Neural crest cell (in vitro differentiated cells): ENCODE measurements at places on chromosomes 16 and 17. TPM values are rescaled to one million over a fixed set of nuclear protein-coding genes. Genes with fewer than 3 reads are reported as not detected.

GRCh38 chr17:34354637-34355036, 1.6 kb upstream of the CCL13 start:
- no peak for DNase-seq

Gene TBC1D3L
- 26.7 and 26.9 TPM in 2 replicates for total RNA-seq

- no peak for DNase-seq
Observed at GRCh38 chr17:76883744-76884525, 15.7 kb downstream of the MGAT5B start.

Gene HAP1
- total RNA-seq: 1.5 and 1.6 TPM in 2 replicates

Gene TNFSF12
- 4.1 and 5.4 TPM in 2 replicates for total RNA-seq

Gene GAS7
- total RNA-seq: 72.7 and 84.8 TPM in 2 replicates

DNA sequence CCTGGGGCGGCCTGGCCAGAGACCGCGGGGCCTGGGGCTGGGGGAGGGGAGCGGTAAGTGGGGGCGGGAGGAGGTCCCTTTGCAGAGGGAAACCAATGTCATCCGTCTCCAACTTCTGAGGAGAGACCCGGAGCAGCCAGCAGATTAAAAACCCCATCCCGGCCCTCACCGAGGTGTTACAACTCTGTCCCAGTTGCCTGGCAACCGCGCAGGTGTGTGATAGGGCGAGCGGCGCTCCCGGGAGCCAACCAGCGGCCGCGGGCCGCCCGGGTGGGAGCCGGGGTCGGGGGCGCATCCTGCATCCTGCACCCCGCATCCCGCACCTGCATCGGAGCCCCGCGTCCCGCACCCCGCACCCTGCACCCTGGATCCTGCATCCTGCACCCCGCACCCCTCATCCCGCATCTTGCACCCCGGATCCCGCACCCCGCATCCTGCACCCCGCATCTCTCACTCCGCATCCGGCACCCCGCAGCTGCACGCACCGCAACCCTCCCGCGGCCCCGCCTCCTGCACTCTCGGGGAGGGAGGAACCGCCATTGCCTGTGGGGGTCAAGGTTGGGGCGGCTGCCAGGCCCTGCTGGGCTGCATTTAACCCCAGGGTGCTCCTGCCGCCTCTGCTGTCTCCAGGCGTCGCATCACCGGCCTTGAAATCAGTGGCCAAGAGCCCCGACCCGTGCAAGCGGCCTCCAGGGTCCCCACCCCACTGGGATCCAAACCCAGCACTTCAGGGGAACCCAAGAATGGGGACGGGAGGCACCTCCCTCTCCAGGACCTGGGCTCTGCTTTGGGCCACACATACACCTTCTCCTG, 47.3 kb downstream of the RTN4RL1 start:
- no peak for DNase-seq
